MCF 10A (cell line): ENCODE measurements at places on chromosomes 5 and 9. TPM values are rescaled to one million over a fixed set of nuclear protein-coding genes. Genes with fewer than 3 reads are reported as not detected.

DNA sequence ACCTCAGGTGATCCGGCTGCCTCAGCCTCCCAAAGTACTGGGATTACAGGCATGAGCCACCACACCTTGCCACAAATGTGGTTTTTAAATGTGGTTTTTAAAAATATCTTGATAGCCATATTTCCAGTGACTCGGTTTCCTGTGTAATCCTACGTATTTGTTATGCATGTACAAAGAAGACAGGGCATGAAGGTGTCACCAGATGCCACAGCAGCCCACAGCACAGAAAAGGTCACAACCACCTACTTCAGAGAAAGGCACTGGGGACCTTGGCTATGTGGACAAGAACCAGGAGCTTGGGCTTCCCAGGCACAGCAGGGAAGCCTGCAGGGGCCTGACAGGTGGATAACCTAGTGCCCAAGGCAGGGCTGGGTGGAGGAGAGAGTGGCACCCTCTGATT is 38.0 kb downstream of the C9orf50 start:
- DNase-seq, result no peak
- no peaks in the 10 kb centered on the region for H3K36me3 ChIP-seq
- no peak overlapping the region for H3K27ac ChIP-seq
- peaks cover 5% of the 10 kb centered on the region for H3K4me1 ChIP-seq
- no peak overlapping the region for H3K4me3 ChIP-seq

Gene SYK
- total RNA-seq, result 5.9 and 6.7 TPM in 2 replicates

Gene GFPT2
- total RNA-seq, result 8.2 and 15.7 TPM in 2 replicates

Gene HAVCR2
- 0.17 TPM in 1 of 2 replicates, not detected in the other for total RNA-seq

Gene C9
- total RNA-seq, result not detected in 2 replicates

GRCh38 chr9:36451949-36452348 is 51.9 kb upstream of the RNF38 start:
- no peaks in the 10 kb centered on the region for H3K27me3 ChIP-seq
- DNase-seq, result no peak
- peaks cover 7% of the 10 kb centered on the region for H3K36me3 ChIP-seq
- no peak overlapping the region for H3K4me3 ChIP-seq
- no peak overlapping the region for H3K27ac ChIP-seq

Gene LEAP2
- total RNA-seq, result 2.9 and 3.2 TPM in 2 replicates

GRCh38 chr5:134124289-134125038 is 10.0 kb downstream of the TCF7 start:
- no peak overlapping the region for H3K27ac ChIP-seq
- peaks cover 30% of the 10 kb centered on the region for H3K36me3 ChIP-seq
- no peak overlapping the region for H3K4me3 ChIP-seq
- H3K27me3 ChIP-seq, result no peaks in the 10 kb centered on the region

DNA sequence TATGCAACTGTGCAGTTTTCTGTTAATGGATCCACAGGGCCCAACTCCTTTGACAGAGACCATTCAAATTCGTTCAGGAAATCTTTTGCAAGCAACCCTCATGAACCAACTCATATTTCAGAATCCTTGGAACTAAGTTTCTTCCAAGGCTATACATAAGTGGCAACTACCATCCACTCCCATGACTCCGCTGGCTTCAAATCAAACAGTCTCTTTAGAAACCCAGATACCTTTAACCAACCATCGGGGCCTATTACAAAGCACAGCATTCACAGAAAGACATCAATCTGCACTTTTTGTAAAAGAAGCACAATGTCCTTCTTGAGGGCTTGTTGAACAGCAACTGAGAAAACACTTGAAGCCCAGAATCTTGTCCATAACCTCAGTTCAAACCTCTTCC is 526.9 kb downstream of the DTWD2 start:
- no peaks in the 10 kb centered on the region for H3K4me1 ChIP-seq
- no peak overlapping the region for H3K4me3 ChIP-seq
- DNase-seq, result no peak

DNA sequence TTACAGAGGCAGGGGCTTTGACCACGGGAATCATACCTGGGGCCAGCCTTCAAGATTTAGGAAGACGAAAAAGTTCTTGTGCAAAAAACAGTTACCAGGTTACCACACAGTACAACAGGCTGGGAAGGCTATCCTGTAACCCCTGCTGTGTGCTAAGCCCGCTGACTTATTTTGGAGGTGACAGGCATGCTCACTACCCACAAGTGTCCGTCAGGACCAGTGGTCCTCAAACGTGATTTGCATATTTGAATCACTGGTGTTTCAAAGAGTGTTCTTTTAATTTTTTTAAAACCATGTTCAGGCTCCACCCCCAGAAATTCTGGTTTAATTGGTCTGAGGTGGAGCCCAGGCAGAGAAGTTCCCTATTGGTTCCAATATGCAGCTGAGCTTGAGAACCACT is 146.6 kb downstream of the TTLL11 start:
- H3K4me1 ChIP-seq, result peaks cover 21% of the 10 kb centered on the region
- H3K27me3 ChIP-seq, result no peaks in the 10 kb centered on the region
- no peak overlapping the region for H3K4me3 ChIP-seq
- peaks cover 6% of the 10 kb centered on the region for H3K36me3 ChIP-seq

- H3K27ac ChIP-seq, result no peak overlapping the region
- H3K27me3 ChIP-seq, result no peaks in the 10 kb centered on the region
- no peak for DNase-seq
- no peaks in the 10 kb centered on the region for H3K36me3 ChIP-seq
- H3K4me3 ChIP-seq, result no peak overlapping the region
Measured at GRCh38 chr5:130678637-130679036, 486.4 kb downstream of the HINT1 start.

DNA sequence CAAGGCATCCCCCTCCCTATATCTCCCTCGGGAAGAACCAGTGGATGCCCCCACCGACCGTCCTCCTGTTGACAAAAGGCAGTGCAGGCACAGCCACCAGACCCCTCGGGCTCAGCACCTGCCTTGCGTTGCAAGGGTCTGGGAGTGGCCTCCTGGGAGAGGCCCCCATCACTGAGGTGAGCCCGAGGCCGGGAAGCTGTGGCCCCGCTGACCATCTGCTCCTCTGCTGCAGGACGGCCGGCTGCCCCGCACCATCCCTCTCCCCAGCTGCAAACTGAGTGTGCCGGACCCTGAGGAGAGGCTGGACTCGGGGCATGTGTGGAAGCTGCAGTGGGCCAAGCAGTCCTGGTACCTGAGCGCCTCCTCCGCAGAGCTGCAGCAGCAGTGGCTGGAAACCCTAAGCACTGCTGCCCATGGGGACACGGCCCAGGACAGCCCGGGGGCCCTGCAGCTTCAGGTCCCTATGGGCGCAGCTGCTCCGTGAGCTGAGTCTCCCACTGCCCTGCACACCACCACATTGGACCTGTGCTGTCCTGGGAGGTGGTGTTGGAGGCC is 23.3 kb upstream of the SUSD3 start:
- no peak overlapping the region for H3K27ac ChIP-seq
- H3K36me3 ChIP-seq, result no peaks in the 10 kb centered on the region
- no peak overlapping the region for H3K4me3 ChIP-seq
- H3K27me3 ChIP-seq, result peaks cover 40% of the 10 kb centered on the region

- H3K4me1 ChIP-seq, result peaks cover 29% of the 10 kb centered on the region
- peak overlapping the region; percentile 97 for H3K27ac ChIP-seq
- H3K36me3 ChIP-seq, result peaks cover 19% of the 10 kb centered on the region
- DNase-seq, result peak; percentile 65
- H3K27me3 ChIP-seq, result no peaks in the 10 kb centered on the region
- H3K4me3 ChIP-seq, result peak overlapping the region; percentile 89
Measured at GRCh38 chr5:136133222-136133921, 727 bp downstream of the SMAD5 start.

DNA sequence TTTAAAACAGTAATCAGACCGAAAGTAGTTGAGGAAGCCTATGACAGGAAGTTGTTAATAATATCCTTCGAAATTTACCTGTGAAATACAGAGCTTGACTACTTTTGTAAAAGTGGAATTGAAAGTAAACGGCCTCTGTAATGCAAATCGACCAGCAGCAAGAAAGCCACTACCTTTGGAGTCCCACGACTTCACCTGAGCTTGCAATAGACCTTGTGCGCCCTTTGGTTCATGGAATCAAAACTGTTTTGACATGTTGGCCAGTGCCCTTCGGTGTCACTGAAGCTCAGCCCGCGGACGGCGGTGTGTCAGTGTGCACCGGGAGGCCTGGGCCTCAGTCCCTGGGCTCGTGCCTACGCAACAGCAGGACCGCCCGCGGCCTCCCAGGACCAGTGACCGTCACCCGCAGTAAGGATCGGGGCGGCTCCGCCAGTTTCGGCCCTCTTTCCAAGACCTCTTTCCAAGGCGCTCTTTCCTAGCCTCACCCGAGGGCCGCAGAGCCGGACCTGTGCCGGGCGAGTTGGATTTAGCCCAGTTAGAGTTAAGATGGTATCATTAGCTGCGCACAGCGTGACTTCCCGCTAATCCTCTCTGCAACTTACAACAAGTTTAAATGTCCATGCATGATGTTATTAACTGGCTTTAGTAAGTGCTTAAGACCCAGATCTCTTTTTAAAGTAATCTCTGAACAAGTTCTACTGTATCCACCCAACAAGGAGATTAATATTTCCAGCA is 223.3 kb downstream of the MEF2C start:
- no peak for DNase-seq
- no peak overlapping the region for H3K27ac ChIP-seq
- H3K36me3 ChIP-seq, result no peaks in the 10 kb centered on the region
- no peaks in the 10 kb centered on the region for H3K4me1 ChIP-seq

Gene PCDHA7
- total RNA-seq, result 0.40 and 0.69 TPM in 2 replicates

DNA sequence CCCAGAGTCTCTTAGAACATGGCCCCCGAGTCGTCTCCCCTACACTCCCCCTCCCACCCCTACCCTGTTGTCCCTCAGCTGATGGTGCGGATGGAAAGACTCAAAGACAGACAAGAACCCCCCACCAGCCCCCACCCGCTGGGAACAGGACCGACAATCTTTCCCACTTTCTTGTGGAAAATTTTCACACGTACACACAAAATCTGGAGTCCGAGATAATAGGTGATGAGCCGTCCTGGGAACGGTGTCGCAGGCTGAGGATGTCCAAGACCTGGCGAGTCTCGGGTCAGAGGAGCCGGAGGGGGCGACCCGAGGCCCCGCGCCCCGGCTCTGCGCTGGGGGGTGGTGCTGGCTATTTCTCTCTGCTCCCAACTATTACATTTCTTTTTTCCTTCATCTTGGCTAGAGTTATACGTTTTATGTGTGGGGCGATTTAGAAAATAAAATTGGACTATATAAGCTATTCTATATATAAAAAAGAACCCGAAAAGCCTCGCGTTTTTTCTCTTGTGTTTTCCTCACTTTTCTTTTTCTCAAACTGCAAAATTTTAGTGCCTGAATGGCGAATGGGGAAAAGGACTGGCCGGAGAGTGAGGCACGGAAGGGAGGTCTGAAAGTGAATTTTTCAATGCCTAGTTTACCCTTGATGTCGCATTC is 188.8 kb downstream of the MEF2C start:
- H3K4me1 ChIP-seq, result peaks cover 7% of the 10 kb centered on the region
- peaks cover 100% of the 10 kb centered on the region for H3K27me3 ChIP-seq
- no peak overlapping the region for H3K4me3 ChIP-seq
- H3K36me3 ChIP-seq, result no peaks in the 10 kb centered on the region
- H3K27ac ChIP-seq, result no peak overlapping the region
- DNase-seq, result no peak

- peaks cover 10% of the 10 kb centered on the region for H3K4me1 ChIP-seq
- H3K4me3 ChIP-seq, result no peak overlapping the region
- H3K27ac ChIP-seq, result no peak overlapping the region
- H3K27me3 ChIP-seq, result no peaks in the 10 kb centered on the region
Measured at GRCh38 chr5:56176871-56177533, 56.1 kb downstream of the ANKRD55 start.

Gene LHX2
- total RNA-seq, result 0.20 and 0.63 TPM in 2 replicates

Gene TBC1D13
- 10.9 and 13.8 TPM in 2 replicates for total RNA-seq

Gene JAK2
- 4.3 and 6.6 TPM in 2 replicates for total RNA-seq

DNA sequence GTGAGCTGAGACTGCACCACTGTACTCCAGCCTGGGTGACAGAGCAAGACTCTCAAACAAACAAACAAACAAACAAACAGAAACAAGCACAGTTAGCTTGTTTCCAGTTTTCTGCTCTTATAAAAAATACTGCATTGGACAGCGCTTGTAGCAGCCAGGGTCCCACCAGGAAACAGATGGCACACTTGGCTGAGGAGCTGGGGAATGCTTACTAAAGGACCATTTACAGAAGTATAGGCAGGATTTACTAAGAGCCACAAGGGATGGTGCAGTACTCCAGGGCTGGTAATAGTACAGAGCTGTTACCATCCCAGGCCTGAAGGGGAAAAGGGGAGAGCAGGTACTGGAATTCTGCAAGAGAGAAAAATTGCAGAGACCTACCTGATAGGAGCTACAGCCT is 5.2 kb upstream of the ANKS6 start:
- no peaks in the 10 kb centered on the region for H3K36me3 ChIP-seq
- H3K4me3 ChIP-seq, result no peak overlapping the region
- H3K27me3 ChIP-seq, result peaks cover 12% of the 10 kb centered on the region
- no peak for DNase-seq

- DNase-seq, result no peak
- H3K4me1 ChIP-seq, result no peaks in the 10 kb centered on the region
Measured at GRCh38 chr5:16759147-16759773, 142.5 kb upstream of the RETREG1 start.

- peaks cover 17% of the 10 kb centered on the region for H3K4me1 ChIP-seq
- no peak overlapping the region for H3K27ac ChIP-seq
- no peaks in the 10 kb centered on the region for H3K36me3 ChIP-seq
Measured at GRCh38 chr5:39513236-39513635, 88.5 kb upstream of the DAB2 start.

Gene TLX3
- total RNA-seq, result not detected in 2 replicates

Gene STC2
- 316 and 414 TPM in 2 replicates for total RNA-seq

Gene ZNF618
- total RNA-seq, result 4.8 and 6.6 TPM in 2 replicates

GRCh38 chr9:114016101-114016500 is 62.0 kb downstream of the AMBP start:
- H3K36me3 ChIP-seq, result peaks cover 11% of the 10 kb centered on the region
- H3K4me1 ChIP-seq, result no peaks in the 10 kb centered on the region
- no peak overlapping the region for H3K27ac ChIP-seq
- no peaks in the 10 kb centered on the region for H3K27me3 ChIP-seq

- peaks cover 7% of the 10 kb centered on the region for H3K4me1 ChIP-seq
- no peak overlapping the region for H3K27ac ChIP-seq
- no peak overlapping the region for H3K4me3 ChIP-seq
- H3K27me3 ChIP-seq, result no peaks in the 10 kb centered on the region
- no peak for DNase-seq
Measured at GRCh38 chr5:17090839-17091238, 126.6 kb upstream of the BASP1 start.

DNA sequence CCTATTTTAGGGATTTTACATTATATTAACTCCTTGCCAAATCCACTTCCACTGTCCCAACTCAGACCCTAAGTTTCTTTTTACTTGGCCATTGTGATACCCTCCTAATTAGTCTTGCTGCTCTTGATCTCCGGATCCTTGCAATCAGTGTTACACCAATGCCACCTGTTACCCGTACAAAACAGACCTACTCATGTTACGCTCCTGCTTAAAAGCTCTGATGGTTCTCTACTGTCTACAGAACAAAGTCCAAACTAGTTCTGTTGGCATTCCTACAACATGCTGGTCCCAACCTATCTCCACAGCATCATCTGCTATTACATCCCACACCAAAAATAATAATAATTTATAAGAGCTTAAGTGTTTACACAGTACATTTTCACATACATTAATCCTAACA is 9.8 kb downstream of the ECPAS start:
- peaks cover 25% of the 10 kb centered on the region for H3K4me1 ChIP-seq
- H3K27me3 ChIP-seq, result no peaks in the 10 kb centered on the region
- H3K4me3 ChIP-seq, result no peak overlapping the region
- H3K27ac ChIP-seq, result peak overlapping the region; percentile 24
- peaks cover 7% of the 10 kb centered on the region for H3K36me3 ChIP-seq
- DNase-seq, result no peak
